Adrenal gland (tissue), 19 donors: ENCODE measurements at places on chromosomes 5 and 9. TPM values are rescaled to one million over a fixed set of nuclear protein-coding genes. Genes with fewer than 3 reads are reported as not detected.
A peak's percentile ranks its signal among the peaks of the same experiment; 100 is the strongest.

DNA sequence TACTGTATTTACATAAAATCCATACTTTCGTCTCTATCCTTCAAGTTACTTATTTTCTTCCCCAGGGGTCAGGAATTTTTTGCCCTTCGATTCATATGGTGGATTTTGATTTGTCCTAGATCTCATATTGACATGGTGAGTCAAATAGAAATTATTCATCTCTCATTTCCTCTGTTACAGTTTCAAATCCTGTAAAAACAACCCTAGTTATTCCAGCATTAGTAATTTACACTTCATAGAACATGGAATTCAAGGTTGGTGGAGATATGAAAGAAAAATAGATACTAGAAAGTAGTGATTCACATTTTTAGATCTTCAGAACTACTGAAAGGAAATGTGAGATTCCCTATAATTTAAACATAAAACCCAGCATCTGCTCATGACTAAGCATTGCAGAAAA lies 1331.0 kb upstream of the CDH9 start:
- no peak overlapping the region for H3K27ac ChIP-seq
- no peak overlapping the region for H3K4me3 ChIP-seq
- no peaks in the 10 kb centered on the region for H3K4me1 ChIP-seq
- H3K27me3 ChIP-seq = no peaks in the 10 kb centered on the region

DNA sequence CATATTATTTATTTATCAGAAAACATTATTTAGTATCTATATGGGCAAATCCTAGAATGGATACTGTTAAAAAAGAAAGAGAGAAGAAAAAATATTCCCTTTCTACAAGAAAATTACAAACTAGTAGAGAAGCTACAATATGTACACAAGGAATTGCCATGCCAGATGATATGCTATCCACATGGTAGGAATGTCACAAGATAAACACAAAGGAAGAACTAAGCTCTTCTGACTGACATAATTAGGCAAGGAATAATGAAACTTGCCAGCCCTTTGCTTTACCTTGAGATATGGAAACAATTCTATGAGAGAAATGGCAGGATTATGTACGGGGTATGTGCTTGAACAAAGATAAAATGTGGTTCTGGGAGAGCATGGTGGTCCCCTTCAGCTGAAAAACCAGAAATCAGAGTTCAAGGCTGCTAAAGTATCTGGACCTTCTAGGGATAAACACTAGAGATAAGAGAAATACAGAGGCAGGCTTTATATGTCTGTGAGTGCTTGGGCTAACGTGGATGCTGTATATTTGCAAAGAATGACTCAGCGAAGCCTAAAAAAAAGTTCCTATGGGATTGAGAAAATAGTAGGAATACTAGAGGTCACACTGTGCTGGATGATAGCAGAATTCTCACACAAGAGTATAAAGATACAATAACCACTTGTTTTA lies 451.6 kb downstream of the TLE1 start:
- H3K27me3 ChIP-seq = no peaks in the 10 kb centered on the region
- DNase-seq = no peak
- no peak overlapping the region for H3K4me3 ChIP-seq
- no peaks in the 10 kb centered on the region for H3K36me3 ChIP-seq
- H3K27ac ChIP-seq = no peak overlapping the region
- H3K4me1 ChIP-seq = no peaks in the 10 kb centered on the region

- H3K4me3 ChIP-seq = no peak overlapping the region
- H3K27me3 ChIP-seq = no peaks in the 10 kb centered on the region
- DNase-seq = no peak
- no peak overlapping the region for H3K27ac ChIP-seq
Observed at GRCh38 chr5:74649421-74649973, 9.0 kb upstream of the ENC1 start.

FST gene
- 1.8 TPM for total RNA-seq

CYLC2 gene
- not detected for total RNA-seq

GRCh38 chr5:42595597-42595996 lies 161.0 kb upstream of the CCDC152 start:
- no peaks in the 10 kb centered on the region for H3K36me3 ChIP-seq
- H3K4me3 ChIP-seq = no peak overlapping the region
- no peaks in the 10 kb centered on the region for H3K27me3 ChIP-seq
- no peak for DNase-seq
- H3K27ac ChIP-seq = no peak overlapping the region

GPRIN1 gene
- 0.90 TPM for total RNA-seq

- no peaks in the 10 kb centered on the region for H3K4me1 ChIP-seq
- H3K4me3 ChIP-seq = no peak overlapping the region
- H3K27me3 ChIP-seq = no peaks in the 10 kb centered on the region
- H3K27ac ChIP-seq = no peak overlapping the region
- DNase-seq = no peak
- no peaks in the 10 kb centered on the region for H3K36me3 ChIP-seq
Observed at GRCh38 chr5:76099286-76099702, 16.1 kb downstream of the SV2C start.

CCDC187 gene
- not detected for total RNA-seq

- no peaks in the 10 kb centered on the region for H3K36me3 ChIP-seq
- H3K4me3 ChIP-seq = no peak overlapping the region
- H3K27me3 ChIP-seq = no peaks in the 10 kb centered on the region
Observed at GRCh38 chr9:132383462-132383883, 23.2 kb downstream of the TTF1 start.

EMB gene
- 42.5 TPM for total RNA-seq

DNA sequence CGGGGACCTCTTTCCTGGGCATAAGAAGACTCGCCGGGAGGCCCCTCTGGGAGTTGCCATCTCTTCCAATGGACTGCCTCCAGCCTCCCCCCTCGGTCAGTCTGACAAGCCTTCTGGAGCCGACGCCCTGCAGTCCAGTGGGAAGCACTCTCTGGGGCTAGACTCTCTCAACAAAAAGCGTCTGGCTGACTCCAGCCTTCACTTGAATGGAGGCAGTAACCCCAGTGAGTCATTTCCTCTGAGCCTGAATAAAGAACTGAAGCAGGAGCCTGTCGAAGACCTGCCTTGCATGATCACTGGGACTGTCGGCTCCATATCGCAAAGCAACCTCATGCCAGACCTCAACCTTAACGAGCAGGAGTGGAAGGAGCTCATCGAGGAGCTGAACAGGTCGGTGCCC lies 28.4 kb upstream of the LTC4S start:
- DNase-seq = peak; percentile 43
- H3K27me3 ChIP-seq = no peaks in the 10 kb centered on the region
- no peak overlapping the region for H3K27ac ChIP-seq
- peaks cover 70% of the 10 kb centered on the region for H3K4me1 ChIP-seq
- no peak overlapping the region for H3K4me3 ChIP-seq
